ENCODE measurements at places on chromosomes 7 and 10.

DNA sequence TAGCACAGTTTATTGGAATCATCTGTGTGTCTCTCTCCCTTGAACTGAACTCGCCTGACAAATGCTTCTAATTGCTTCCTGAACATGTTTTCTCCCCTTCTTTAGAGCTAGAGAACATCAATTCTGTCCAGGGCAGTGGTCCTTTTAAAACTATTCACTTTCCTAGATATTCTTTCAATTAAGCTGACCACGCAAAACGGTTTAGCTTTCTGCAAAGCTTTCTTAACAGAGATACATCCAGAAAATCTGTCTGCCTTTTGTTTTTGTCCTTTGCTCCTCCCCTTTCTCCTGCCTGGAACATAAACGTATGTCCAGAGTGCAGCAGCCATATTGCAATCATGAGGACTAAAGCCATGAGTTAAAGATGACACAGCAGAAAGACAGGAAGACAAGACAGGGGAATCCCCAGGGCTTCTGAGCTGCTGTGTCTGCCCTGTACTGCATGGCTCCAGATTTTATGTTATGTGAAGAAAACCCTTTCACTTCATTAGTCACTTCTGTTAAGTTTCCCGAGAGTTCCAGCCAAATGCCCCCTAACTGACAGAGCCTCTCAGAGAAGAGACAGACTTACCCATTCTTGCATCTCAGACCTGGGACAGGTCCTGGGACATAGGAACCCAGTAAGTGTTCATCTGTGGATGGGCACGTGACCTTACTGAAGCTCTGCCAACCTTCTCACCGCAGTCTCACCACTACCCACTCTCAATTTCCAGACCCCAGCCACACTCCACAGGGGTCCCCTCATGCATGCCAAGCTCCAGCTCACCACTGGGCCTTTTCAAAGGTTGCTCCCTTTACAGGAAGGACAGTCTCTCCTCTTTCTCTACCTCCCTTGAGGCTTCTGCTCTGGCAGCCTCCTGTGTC lies 35.0 kb upstream of the CPXM2 start:
- no peak for DNase-seq

GRCh38 chr10:99740260-99740659 lies 8.2 kb downstream of the CUTC start:
- no peak for DNase-seq

- DNase-seq: no peak
These were observed 303.0 kb downstream of the ELMO1 start for GRCh38 chr7:37145682-37146081.

GRCh38 chr7:93148144-93148543 lies at the start of gene SAMD9L:
Gene SAMD9L, minus strand, starts transcription at chr7:93148385. Its CDS starts 12,414 bp downstream, at chr7:93135971.
- peak; percentile 13 for DNase-seq

DNA sequence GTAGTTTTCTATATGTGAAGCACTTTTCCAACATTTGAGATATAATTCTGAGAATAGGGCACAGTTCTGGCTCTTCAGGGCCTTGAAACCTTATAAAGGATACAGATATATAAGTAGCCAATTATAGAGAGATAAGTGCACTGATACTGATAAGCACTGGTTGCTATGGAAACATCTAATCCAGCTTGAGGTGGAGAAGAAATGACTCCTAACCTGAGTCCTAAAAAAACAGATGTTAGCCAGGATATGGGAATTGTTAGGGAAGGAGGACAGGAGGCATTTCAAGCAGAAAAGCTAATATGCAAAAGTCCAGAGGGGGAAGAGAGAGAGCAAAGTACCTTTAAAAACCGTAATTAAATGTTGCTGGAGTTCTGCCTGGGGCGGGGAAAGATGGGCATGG lies 30.8 kb downstream of the STRIP2 start:
- DNase-seq: no peak

DNA sequence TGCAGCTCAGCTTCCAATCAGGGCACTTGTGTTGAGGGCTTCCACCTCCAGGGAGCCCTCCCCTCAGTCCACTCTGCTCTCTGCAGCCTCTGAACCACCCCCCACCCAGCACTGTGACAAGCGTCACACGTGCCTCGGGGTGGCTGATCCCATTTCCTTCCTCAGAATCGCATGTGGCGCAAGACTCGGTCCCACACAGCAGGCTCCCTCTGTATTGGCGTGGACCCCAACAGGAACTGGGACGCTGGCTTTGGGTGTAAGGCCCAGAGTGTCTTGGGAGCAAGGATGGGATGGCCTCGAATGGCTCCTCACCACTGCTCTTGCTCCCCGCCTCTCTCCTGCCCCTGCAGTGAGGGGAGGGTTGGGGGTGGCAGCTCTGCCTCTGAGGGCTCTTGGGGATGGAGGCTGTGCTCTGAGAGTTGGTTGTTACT lies 4.1 kb downstream of the CPA1 start:
- DNase-seq: no peak

DNA sequence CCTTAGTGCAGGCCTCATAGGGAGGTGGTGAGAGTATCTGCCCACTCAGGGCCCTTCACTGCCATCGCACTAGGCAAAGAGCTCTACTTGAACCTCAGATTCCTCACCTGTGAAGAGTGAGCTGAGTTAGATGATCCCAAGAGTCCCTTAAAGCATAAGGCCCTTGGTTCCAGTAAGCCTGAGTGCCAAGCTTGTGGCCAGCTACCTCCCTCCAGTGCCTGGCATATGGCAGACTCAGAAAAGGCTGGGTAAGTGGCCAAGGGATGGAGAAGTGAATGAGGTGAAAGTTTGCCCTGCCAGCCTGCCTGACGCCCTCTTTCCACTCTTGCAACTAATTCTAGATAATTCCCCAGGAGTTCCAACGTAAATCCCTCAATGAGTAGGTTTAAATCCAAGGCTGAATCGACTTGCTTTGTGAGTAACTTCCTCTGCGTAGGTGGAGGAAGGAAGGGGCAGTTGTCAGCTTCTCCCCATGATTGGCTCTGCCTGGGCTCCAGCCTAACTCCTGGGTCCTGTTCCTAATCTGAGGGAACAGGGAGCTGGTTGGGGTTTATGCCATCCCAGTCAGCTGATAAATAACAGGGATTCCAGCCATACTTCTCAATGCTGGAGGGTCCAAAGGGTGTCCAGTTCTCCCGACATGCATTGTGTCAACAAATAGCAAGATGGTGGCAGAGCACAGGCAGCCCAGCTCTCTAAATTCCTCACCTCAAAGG lies 14.2 kb downstream of the DUSP5 start:
- DNase-seq: no peak
